Stimulated activated CD8-positive, alpha-beta memory T cell treated with anti-CD3 and anti-CD28 coated beads, Interleukin-4, amount 100 ng/mL, for 4 hours (primary cell): ENCODE measurements at places on chromosomes 6 and 20.

- DNase-seq = no peak
Observed at GRCh38 chr6:54288474-54288873, 19.8 kb upstream of the TINAG start.

DNA sequence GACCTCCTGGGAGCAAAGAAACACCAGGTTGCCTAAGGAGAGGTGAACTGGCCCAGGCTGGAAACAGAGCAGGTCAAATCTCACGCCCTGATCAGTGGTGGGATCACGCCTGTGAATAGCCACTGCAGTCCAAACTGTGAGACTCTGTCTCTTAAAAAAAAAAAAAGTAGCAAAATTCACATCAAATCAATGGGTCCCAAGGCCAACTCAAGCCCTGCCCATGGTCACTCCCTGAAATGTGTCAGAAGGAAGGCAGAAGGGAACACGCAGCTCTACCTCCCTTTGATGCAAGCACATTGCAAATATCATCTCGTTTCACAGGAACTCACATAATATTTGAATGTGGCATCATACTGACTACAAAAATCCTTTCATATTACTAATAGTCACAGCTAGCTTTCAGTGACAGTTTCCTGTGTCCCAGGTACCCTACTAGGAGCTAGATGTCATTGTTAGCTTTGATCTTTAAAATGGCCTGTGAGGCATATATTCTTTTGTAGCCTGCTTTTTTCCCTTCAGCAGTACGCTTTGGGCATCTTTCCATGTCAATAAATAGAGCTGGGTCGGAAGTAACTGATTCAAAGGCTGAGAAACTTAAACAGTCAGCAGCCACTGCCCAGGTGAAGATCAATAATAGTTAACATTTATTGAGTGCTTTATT lies 14.4 kb upstream of the TTPAL start:
- DNase-seq = no peak

DNA sequence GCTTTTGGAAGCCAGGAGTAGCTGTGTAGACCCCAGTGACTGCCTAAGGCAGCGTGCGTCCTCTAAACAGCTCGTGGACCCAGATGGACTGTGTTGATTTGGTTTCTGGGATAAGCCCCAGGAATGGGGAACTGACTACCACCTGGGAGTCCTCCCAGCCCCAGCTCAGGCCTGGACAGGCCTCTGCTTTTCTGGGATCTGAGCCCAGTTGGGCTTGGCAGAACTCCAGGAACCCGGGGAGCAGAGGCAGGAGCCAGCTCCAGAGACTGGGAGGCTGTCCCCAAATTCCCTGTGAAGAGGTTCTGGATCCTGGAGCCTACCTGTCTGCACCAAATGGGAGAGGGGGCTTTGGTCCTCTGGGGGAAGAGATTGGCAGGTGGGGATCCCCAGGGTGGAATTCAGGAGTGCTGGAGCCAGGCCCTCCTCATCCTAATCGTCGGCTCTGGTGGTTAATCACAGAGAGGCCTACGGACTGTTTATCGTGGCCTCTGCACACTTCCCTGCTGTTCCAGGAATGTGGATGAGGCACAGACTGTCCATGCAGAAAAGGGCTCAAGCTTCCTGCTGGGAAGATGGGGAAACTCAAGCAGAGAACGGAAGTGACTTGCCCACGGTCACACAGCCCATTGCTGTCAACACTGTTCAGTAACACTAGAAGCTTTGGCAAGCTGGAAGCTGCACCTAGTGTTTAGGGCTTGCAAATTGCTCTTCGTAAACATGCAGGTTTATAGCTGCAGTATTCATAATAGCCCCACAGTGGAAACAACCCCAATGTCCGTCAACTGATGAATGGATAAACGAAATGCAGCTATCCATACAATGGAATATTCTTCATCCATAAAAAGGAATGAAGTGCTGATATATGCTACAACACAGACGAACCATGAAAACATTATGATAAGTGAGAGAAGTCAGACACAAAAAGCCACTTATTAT lies 100.6 kb downstream of the KCNB1 start:
- DNase-seq = no peak

- DNase-seq = no peak
Observed at GRCh38 chr6:127877231-127877630, 23.6 kb downstream of the THEMIS start.

DNA sequence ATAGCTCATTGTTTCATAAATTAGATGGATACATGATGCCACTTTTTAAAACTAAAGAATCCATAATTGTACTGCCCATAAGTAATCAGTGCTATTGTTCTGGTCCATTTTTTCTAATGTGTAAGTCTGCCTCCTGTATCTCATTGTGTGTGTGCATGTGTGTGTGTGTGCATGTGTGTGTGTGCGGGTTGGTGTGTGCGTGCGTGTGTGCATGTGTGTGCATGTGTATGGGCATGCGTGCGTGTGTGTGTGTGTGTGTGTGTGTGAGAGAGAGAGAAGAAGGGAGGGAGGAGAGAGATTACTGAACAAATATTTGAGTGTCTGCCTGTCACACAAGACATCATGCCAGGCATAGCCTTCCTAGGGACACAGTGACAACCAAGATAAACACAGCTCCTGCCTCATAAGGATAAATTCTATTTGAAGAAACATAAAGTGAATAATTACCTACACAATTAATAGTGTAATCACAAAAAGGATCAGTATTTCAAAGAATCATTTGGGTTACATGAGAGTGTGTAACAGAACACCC lies 33.2 kb upstream of the RPS6KA2 start:
- DNase-seq = no peak

- no peak for DNase-seq
Observed at GRCh38 chr6:88163616-88164015, 2.5 kb downstream of the CNR1 start.

GRCh38 chr6:21158149-21158548 lies 435.4 kb upstream of the SOX4 start:
- no peak for DNase-seq

DNA sequence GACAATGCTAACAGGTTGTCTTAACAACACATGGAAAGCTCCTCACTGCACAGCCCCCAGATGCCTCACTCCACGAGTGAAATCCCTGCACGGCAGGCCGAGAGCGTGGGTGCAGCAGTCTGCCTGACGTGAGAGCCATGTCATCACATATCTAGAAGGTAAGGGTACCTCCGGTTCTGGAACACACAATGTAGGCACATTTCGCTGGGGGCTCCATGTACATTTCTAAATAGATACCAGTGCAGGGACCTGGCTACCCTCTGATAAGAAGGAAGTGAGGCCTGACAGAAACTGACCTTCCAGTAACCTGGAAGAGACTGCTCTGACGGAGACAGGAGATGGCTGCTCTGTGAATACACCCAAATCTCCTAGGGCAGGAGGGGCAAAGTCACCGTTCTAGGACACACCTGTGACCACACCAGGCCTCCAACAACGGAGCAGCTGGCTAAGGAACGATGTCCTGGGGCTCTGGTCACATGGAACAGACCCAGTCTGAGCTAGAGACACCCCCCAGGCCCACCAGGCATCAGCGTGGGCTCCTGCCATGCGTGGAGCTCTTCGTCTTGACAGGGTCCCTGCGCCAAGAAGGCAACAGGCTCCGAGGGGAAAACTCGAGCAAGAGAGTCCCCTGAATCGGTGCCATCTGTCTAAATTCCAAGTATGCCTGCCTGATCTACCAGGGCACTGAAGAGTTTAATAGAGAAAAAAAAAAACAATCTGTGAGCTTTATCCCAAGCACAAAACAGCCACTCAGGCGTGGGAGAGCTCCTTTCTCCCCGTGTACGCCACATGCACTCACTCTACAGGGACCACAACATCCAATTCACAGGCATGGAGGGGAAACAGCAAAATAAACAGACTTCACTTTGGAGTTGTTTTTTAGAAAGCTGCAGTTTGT lies 27.5 kb downstream of the RNASET2 start:
- no peak for DNase-seq

DNA sequence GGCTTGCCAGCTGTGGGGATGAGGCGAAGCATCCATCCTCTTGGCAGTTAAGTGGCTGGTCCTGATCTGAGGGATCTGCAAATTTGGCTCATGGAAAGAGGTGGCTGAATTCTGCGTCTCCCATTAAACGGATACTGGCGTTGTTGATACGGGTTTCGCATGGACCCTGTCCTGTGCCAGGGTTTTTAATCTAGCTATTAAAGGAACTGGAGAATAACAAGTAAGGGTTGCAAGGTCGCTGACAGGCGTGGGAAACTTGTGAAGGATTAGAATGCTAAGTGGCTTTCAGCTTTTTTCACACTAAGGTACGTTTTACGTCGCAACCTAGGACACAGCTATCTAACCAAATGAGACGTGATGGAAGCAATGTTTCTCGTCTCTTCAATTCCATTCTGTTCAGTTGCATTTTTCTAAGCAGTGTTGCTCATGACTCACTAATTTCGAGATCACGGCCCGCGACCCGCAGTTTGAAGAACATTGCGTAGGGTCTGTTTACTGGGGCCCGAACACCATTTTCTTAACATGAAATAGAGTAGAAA lies 852 bp downstream of the GMNN start:
- DNase-seq = no peak

DNA sequence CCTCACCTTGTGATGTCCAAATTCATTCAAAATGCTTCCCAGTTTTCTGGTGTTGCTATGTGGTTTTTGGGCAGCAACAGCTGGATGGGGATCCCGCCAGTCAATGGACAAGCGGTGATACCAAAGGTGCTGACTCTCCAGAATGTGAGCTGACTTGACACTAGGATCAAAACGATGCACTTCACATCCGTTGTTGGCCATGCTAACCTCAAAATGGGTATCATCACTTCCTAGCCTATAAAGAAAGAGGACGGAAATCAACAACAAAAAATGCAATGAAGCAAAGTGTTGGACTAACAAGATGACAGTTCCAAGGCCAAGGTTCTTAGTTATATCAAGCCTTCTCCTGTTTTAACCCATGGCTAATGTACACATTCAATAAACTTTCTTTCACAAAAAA lies 59.2 kb downstream of the METTL24 start:
- no peak for DNase-seq

DNA sequence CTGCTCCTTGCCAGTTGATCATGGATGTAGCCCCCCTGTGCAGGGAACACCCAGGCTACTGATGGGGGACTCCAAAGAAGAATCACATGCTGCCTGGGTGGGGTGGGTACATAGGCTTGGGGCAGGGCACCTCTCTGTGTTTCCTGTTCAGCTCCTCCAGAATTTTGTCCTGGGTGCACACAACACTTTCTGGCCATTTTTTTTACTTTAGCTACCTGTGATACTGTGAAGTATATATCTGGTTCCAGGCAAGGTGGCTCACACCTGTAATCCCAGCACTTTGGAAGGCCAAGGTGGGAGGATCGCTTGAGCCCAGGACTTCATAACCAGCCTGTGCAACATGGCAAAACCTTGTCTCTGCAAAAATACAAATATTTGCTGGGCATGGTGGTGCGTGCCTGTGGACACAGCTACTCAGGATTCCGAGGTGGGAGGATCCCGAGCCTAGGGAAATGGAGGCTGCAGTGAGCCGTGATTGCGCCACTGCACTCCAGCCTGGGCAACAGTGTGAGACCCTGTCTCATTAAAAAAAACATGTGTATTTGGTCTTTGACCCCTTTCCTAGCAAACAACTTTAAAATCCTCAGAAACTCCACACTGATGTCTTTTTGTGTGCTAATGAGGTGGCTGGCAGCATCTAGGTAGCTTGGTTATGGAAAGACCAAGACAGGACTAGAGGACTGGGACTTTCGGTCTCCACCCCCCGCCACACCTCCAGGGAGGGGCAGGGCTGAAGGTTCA lies 14.1 kb downstream of the SLC4A11 start:
- no peak for DNase-seq

DNA sequence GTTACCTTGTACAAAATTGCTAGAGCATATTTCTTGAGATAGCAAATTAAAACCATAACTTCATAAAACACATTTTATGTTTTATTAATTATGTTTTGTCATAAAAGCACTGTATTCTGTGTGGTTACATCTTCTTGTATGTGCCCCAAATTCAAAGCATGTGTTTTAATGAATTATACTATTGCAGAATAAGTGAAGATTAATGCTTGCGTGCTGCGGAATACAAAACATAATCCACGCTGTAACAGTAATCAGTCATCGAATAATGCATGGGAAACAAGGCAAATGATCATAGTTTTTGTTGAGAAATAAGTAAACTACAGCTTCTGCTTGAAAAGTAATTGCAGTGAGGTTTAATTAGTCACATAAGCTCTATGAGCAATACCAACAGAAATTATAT lies 459.2 kb upstream of the SOX4 start:
- no peak for DNase-seq

GRCh38 chr6:133999305-133999704 lies 46.3 kb downstream of the TBPL1 start:
- no peak for DNase-seq

DNA sequence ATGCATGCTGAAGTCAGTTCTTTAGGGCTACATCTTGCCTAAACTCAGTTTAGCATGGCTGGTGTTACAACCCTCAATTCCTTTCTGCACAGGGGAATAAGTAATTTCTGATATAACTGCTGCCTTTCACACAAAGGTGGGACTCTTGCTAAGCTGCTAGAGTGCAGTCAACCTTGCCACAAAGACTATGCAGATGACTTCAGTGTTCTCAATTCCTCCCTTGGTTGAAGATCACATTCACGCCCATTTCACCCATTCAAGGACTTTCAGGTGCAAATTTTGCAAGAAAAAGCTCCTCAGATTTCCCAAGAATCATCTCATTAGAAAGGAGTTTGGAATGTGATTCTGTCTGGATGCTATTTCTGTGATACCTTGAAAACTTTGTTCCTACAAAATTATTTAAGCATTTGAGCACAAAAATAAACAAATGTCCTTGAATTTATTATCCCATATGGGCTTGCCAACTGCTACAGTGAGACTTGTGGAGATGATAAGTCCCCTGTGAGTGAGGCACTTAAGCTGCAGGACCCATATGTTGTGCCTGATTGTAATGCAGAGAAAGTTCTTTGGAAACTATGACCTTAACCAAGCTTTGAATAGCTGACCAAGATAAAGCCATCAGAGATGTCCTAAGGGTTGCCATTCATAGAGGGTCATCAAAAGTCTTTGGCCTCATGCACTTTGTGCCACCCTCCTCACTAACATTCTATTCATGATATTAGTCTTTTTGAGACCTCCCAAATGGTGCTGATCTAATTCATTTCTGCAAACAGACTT lies 111.8 kb downstream of the PLCB4 start:
- no peak for DNase-seq

DNA sequence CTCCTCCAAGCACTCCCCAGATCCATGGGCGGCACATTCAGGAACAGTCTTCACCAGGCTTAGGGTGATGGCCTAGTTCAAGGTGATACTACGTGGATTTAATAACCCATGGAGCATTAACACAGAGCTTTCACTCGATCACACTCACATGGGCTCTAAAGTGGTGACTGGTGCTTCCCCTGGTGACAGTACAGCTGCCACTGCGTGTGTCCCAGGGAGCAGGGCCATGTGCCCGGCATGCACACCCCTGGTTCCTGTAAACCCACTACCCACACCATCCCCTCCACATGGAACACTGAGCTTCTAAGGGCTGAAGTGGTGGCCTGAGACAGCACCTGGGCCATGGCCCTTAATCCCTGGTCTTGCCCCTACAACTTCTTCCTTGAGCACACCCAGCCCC lies 27.8 kb upstream of the APMAP start:
- DNase-seq = no peak

GRCh38 chr6:105791179-105791578 lies 295.0 kb upstream of the PRDM1 start:
- DNase-seq = no peak
